ENCODE measurements at places on chromosomes 11 and 22.
A peak's percentile ranks its signal among the peaks of the same experiment; 100 is the strongest.

DNA sequence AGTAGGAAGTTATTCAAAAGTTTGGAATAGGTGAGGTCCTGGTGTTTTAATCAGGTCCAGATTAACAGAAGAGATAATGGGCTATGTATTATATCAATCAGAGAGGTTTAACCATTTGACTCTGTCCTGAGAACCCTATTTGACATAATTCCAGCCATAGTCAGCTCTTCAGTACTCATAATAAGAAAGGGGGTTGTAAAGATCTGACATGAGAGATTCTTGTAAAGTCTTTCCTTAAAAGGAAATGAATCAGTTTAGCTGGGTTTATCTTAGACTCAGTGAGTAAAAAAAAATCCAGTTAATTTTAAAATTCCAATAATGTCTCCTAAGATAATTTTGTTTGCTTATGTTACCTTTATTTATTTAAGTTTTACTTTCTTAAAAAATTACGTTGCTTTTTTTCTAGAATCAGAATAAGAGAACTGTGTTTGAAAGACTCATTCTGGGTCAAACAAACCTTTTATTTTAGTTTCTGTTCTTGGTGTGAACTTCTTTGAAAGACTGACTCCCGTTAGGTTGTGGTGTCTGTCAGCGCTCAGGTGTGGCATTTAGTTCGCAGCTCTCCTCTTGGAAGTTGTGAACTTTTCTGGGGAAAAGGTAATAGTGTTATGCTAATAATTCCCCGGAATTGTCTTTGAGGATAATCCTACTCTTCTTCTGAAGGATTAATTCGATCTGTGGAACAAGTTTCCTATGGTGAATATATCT is 20.5 kb downstream of the NUCB2 start:
- no peak for DNase-seq

GRCh38 chr11:125649465-125650166 is 24.7 kb downstream of the CHEK1 start:
- DNase-seq: peak; percentile 29

- DNase-seq: no peak
Measured at GRCh38 chr11:27367881-27368280, 4.9 kb upstream of the CCDC34 start.

- DNase-seq: no peak
Measured at GRCh38 chr11:86473991-86474833, 99.5 kb downstream of the CCDC81 start.

GRCh38 chr11:33775832-33776470 is 1.6 kb upstream of the FBXO3 start:
- no peak for DNase-seq

GRCh38 chr11:69240332-69241074 is 53.5 kb upstream of the MYEOV start:
- DNase-seq: no peak

- no peak for DNase-seq
Measured at GRCh38 chr11:27085605-27086004, 45.0 kb downstream of the BBOX1 start.

DNA sequence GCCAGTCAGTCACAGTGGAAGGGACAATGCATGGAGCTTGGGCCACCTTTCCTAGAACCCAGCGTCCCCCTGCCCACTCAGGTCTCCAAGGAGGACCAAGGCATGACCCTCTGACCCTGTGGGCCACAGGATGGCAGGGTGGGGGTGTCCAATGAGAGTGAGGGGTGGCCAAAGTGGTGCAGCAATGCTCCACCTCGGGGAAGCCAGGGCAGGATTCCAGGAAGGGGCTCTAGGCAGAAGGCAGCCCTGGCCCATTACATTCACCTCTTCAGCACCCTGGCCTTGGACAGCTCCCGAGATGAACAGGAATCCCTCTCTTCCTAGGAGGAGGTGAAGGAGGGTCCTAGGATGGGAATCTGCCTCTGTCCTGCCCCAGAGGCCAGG is 597.5 kb downstream of the BRD1 start:
- DNase-seq: no peak

- DNase-seq: no peak
Measured at GRCh38 chr22:30731658-30732057, 37.0 kb downstream of the OSBP2 start.

DNA sequence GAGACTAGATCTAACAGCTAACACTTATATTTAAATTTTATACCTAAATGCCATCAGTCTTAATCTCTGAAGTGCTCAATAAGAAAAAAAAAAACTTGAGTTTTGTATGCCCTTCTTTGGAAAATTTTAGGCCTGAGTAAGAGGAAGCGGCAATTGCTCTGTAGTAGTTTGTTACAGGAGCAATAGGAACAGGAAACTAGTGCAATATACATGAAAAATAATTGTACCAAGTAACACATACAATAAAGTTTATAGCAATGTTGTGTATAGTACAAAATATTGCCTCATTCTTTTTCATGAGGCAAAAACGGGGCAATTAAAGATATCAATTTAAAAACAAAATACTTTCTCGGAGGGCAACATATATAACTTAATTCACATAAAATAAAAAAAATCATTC is 19.7 kb downstream of the OR5AK2 start:
- DNase-seq: no peak

- DNase-seq: no peak
Measured at GRCh38 chr22:28977060-28977459, 84.6 kb downstream of the C22orf31 start.

GRCh38 chr11:130020323-130020722 is 17.7 kb upstream of the PRDM10 start:
- DNase-seq: no peak

- DNase-seq: no peak
Measured at GRCh38 chr22:48654492-48654891, 1173.2 kb downstream of the BRD1 start.

DNA sequence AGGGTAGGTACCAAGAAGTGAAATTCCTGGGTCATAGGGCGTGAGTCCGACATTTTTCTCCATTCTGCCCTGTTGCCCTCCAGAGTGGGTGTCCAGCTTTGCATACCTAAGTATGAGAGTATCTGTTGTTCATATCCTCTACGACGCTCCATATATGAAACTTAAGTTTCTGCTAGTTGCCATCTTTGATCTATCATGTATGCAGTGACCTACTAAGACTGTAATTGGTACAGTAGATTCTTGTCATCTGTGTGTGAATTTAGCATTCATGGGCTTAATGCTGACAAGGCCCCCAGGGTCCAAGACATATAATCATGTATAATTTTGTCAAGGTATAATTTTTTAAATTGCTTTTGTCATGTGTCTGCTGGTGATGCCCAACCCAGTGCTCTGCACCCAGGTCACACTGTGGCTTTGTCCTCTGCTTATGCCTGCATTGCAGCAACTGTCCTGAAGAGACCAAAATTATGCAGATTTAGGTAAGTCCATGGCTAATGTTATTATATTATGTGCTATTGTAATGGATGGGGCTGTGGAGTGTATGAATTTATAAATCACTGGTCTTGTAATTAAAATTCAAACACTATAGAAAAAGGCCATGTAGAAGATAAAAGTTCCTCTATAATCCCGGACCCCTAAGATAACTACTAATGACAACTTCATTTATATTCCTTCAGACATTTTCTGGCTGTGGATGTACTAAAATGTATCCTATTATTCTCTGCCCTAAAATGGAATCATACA is 12.2 kb downstream of the NEAT1 start:
- peak; percentile 12 for DNase-seq

DNA sequence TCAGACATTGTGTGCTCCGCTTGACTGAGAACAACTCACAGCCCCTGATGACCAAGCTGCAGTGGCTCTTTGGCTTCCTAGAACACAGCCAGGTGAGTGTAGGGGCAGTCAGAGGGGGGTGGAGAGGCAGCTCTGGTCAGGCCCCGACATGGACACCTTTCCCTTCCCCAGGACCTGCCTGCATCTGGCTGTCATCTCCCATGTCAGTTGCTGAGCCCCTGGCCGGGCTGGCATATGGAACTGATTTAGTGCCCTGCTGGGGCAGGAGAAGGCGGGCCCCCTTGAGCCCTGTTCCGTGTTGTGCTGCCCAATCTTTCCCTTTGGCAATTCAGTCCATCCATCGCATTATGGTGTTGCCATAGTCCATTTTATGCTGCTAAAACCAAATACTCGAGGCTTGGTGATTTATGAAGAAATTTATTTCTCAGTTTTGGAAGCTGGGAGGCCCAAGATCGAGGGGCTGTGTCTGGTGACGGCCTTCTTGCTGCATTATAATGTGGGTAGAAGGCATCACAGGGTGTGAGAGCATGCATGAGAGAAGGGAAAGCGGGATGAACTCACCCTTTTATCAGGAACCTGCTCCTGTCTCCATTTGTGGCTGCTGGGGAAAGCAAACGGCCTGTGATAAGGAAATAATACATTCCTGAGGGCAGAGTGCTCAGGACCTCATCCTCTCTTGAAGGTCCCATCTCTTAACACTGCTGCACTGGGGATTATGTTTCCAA is 19.0 kb downstream of the USP35 start:
- DNase-seq: no peak

DNA sequence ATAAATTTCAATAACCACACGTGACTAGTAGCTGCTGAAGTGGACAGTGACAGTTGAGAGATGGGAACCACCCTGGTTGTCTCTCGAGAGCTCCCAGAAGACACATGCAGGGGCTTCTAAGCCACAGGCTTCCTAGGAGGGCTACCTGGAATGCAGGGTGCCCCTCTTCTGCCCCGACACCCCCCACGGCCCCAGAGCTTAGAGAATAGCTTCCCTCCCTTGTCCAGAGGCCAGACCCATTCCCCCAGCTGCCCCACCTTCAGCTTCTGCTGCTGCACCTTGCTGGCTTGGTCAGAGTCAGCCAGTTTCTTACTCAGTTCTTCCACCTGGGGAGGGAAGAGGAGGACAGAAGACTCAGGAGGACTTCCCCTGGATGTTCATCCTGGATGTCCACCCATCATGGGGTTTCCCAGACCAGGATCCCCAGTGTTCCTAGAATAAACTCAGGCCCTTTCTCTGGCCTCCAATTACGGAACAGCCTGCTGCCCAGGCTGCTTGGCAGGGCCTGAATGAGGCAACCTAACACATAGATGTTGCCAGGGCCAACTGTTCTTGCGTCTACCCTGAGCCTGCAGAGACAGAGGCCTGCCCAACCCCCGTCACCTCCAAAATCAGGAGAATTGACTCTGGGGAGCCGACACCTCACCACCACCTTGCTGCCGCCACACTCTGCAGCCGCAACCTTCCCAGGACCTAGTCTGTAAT is 12.0 kb downstream of the IL18BP start:
- no peak for DNase-seq

GRCh38 chr11:110837603-110838002 is 125.4 kb upstream of the ARHGAP20 start:
- no peak for DNase-seq

- no peak for DNase-seq
Measured at GRCh38 chr11:19595840-19596751, 116.5 kb upstream of the NAV2 start.

DNA sequence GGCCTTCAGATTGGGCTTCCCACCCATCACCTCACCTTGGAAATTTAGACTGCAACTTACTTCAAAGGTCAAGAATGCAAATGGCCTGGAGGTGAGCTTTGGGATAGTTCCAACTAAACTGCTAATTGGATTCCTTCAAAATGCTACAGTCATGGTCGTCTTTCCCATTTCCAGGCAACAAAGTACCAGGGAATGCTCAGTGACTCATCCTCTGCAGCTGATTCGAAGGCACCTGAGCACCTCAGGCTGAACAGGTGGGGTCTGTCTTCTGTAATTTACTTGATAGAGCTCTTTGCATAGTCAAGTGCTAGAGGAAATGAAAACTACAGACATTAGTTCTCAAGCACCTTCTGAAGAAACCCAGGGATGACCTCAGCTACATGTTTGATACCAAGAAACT is 20.5 kb upstream of the FSHB start:
- DNase-seq: no peak

- no peak for DNase-seq
Measured at GRCh38 chr11:119872611-119873310, 143.8 kb upstream of the NECTIN1 start.

DNA sequence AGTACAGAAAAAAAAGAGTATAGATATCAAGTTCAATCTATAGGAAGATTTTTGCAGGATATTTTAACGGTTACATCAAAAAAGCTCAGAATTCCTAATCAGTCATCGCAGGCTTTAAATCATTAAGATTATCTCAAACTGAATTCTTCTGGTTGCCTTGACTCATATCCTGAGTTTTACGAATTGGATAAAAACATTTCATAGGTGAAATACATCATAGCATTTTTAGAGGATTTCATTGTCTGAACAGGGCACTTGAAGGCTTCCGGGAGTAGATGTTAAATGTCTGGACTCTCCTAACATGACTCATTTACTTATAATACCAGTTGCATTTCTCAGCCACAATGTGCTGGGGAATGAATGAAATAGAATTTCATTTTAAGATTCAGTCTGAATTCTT is 2216.6 kb upstream of the RAG2 start:
- DNase-seq: no peak

GRCh38 chr11:128947773-128948172 is 5.1 kb upstream of the TP53AIP1 start:
- DNase-seq: no peak

- DNase-seq: peak; percentile 47
Measured at GRCh38 chr11:108117746-108118371, 3.5 kb upstream of the ACAT1 start.

GRCh38 chr11:50071584-50072225 is 39.0 kb downstream of the OR4C45 start:
- no peak for DNase-seq

GRCh38 chr22:49483946-49484345 is 343.7 kb downstream of the BRD1 start:
- no peak for DNase-seq

DNA sequence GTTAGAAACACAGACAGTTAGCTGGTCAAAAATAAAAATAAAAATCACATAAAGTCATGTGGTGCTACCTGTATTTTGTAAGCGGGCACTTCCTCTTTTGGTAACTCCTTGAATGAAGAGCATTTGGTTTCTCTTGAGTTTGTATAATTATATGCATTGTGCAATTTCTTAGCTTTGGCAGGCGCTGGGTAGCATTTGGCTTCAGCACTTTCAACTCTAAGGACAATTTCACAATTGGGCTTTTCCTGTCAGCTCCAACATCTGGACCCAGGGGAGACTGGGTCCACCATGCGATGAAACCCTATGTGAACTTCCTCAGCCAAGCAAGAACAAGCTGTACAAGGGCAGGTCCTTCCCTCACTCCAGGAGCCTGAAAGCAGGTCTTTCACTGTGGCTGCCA is 169.1 kb downstream of the RRAS2 start:
- no peak for DNase-seq

- DNase-seq: no peak
Measured at GRCh38 chr11:60457576-60457975, 1.9 kb downstream of the MS4A1 start.

- DNase-seq: no peak
Measured at GRCh38 chr22:33397381-33397907, 339.3 kb upstream of the SYN3 start.

GRCh38 chr11:28176351-28176750 is 68.2 kb downstream of the METTL15 start:
- DNase-seq: no peak

GRCh38 chr11:68334923-68335322 is 22.5 kb downstream of the LRP5 start:
- DNase-seq: no peak

GRCh38 chr11:102157219-102157618 is 47.0 kb downstream of the YAP1 start:
- DNase-seq: no peak

DNA sequence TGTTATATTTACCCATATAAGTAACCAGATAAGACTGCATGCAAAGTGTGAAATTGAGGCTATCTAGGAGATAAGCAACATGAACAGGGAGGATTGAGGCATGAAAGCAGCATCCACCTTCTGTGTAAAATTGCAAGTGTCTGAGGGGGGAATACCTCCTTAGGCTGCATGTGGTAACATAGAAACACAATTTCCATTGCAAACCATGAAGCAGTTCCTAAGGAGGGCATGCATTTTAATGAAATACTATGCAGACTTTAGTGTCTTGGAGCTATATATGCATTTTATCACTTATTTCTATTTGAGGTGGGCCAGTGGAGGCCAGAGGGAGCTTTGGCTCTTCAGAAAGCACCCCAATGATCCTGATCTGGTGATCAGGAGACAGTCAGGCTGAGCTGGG is 160.2 kb downstream of the C11orf91 start:
- DNase-seq: no peak
